ENCODE measurements at places on chromosomes 5 and 9.

DNA sequence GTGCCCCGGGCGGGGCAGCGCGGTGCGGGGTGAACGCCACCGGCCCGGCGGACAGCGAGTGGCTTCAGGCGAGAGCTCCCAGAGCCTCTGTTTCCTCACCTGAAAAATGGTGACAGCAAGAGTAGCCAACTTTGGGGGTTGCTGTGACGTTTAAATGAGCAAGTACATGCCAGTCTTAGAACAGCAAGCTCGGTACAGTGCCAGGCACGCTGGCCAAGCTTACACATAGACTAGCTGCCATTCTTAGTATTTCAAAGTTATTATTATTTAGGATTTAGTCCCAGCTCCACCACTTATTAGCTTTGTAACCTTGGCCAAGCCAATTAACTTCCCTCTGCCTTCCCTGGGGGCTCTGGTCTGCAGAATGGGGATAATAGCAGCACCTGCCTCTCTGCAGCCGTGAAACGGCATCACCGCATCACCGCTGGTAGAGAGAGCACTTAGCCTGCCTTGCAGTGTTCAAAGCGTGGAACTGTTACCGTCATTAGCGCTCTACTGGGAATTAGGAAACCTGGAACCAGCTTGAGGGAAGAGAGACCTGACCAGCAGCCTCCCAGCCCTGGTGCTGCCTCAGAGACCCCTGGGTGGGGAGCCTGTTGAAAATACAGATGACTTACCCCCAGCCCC, at the start of gene C9orf50:
Gene C9orf50 (minus strand): TSS at position 433 of the 627 bp plus-strand sequence. CDS start 527 bp downstream, outside the sequence.
- DNase-seq = no peak

DNA sequence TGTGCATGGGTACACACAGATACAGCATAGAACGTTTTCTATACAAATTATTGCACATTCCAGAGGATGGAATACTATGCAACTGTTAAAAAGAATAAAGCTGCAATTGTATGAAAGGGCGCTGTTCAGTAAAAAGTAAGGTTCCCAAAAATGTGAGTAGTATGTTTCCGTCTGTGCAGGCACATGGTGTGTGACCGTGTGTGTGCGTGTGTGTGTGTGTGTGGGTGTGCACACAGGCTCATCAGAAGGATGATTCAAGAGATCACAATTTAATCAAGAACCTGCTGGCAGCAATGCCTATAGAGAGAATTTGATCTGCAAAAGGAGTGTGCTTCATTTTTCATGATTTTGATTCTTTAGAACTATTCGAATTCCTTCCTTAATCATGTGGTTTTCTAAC, 76.3 kb downstream of the SEMA4D start:
- DNase-seq = no peak

- DNase-seq = peak; percentile 32
These were observed 50.4 kb upstream of the SYNPO start for GRCh38 chr5:150589862-150590601.

GRCh38 chr9:26324786-26325443, 567.7 kb downstream of the CAAP1 start:
- no peak for DNase-seq

DNA sequence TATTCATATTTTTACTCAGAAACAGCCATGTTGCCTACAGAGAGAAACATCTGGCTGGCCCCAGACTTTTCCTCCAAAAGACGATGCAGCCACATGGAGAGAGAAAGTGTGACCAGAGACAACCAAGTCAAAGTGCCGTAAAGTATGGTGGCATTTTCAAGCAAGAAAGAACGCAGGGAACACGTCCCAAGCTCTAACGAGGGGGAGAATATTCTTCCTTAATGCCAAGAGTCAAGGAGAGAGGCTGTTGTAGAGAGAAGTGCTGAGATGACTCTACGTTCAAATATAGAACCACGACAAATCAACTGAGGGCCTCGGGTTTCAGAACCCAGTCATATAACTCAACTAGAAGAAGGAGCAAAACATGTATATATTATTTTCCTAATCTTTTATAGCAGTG, 55.9 kb downstream of the FNBP1 start:
- no peak for DNase-seq

DNA sequence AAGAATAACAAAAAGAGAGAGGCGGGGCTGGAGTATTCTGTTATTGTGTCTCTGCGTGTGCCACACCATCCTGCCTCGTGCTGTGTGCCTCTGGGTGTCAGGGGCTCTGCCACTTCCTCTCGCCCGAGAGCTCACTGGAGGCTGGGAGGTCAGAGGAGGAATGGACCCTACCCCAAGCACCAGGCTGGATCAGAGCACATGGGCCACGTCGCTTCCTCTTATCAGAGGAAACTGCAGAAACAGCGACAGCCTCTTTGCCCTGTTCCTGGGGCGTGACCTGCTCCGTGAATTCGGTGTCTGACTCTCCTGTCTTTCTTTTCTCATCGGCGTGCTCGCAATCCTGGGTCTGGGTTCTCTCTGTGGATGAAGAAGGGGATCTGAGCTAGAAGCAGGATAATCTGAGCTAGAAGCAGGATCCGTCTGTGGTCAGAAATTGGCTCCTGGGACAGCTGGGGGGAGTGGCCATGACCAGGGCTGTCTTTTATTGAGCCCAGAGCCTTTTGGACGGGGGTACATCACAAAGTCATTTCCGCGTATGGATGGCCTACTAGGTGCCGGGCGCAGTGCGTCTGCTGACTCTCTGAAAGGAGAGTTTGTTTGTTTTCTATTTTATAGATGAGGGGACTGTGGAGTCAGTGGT, 150.3 kb upstream of the COL5A1 start:
- no peak for DNase-seq
